ENCODE measurements at places on chromosomes 13 and 19.

GRCh38 chr19:33171916-33172359 is 22.2 kb upstream of the LRP3 start:
- no peak for DNase-seq

DNA sequence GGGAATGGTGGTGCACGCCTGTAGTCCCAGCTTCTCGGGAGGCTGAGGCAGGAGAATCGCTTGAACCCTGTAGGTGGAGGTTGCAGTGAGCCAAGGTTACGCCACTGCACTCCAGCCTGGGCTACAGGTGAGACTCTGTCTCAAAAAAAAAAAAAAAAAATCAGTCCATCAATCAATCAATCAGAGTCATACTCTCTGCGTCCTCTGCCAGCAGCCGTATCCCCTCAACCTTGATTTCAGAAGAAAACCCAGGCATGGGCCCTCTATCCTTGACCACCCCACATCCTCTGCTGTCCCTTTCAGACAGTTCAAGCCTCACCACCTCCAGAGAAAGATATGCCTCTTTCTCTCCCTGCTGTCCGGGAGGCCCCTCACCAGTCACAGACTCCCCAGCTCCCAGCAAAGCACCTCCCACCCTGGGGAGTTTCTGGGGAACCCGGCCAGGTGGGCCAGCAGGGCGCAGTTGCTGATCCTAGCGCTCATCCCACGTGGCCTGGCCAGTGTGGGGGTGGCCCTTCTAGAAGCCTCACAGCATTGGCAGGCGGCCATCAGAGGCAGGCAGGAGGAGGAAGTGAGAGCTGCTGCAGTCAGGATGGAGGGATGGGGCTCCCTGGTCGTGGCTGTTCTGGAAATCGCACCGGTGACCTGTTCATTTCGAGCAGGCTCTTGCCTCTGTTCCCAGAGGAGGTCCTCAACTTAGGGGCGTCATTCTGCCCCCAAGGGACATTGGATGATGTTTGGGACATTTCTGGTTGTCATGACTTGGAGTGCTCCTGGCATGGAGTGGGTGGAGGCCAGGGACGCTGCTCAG is 10.2 kb upstream of the JSRP1 start:
- peak; percentile 74 for DNase-seq

GRCh38 chr19:4748185-4748584 is 24.5 kb upstream of the DPP9 start:
- DNase-seq = no peak

DNA sequence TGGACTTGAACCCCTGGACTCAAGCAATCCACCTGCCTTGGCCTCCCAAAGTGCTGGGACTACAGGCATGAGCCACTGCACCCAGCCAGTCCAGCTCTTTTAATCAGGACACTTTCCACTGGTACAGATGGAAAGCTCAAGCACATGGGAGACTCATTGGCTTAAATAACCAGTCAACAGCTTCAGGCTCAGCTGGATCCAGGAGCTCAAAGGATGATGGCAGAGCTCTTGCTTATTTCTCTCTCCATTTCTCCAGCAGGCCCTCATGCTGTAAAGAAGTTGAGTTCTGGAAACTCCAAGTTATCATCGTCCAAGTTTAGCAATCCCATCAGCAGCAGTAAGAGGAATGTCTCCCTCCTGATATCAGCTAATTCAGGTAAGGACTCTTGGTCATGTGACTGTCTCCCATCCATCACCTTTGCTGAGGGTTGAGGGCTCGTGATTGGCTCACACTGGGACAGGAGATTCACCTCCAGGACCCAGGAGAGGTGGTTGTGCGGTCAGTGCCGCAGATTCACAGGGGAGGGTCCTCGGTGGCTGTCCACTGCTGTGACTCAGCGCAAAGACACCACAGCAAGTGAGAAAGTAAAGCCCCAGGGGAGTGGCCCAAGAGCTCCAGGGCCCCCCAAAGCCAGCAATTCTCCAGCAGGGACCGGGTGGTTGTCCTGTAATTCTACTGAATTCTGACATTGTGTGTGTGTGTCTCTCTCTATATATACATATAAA is 5.1 kb downstream of the CCL25 start:
- DNase-seq = no peak
